Lung microvascular endothelial cell (primary cell): ENCODE measurements at places on chromosomes 5 and 9.
A peak's percentile ranks its signal among the peaks of the same experiment; 100 is the strongest.

GRCh38 chr5:139761057-139761450, 34.6 kb upstream of the PSD2 start:
- DNase-seq: no peak

GRCh38 chr5:9781275-9781674, 151.1 kb upstream of the TAS2R1 start:
- DNase-seq: no peak

- DNase-seq: peak; percentile 38
These were observed 46.2 kb upstream of the PWWP2A start for GRCh38 chr5:160165137-160166068.

DNA sequence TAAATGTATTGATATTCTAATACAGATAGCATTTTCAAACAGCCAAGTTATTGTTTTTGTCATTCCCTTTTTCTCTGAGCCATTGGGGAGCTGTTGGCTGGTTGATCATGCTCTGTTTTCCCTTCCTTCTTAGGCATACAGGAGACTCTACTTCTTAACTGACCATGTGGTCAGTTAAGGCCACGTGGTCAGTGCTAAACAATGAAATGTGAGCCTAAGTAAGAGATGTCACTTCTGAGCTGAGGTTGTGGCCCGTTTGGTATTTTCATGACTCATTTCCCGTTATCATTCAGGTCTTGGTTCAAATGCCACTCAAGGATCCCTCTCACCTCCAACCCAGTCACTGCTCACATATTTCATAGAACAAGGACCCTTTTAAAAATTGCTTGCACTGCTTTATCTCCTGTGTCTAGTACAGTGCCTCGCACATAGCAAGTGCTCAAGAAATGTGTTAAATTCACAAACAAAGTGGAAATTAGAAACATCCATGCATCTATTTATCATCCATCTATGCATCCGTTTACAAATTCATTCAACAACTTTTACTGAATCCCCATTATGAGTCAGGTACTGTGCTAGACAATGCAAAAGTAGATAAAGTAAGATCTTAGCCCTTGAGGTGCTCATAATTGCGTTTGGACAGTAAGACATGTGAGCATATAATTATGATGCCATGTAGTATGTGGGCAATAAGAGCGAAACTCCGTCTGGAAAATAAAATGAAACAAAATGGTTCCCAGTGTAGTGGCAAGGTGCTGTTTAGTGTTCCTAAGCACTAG, 50.7 kb downstream of the ARRDC3 start:
- peak; percentile 47 for DNase-seq

DNA sequence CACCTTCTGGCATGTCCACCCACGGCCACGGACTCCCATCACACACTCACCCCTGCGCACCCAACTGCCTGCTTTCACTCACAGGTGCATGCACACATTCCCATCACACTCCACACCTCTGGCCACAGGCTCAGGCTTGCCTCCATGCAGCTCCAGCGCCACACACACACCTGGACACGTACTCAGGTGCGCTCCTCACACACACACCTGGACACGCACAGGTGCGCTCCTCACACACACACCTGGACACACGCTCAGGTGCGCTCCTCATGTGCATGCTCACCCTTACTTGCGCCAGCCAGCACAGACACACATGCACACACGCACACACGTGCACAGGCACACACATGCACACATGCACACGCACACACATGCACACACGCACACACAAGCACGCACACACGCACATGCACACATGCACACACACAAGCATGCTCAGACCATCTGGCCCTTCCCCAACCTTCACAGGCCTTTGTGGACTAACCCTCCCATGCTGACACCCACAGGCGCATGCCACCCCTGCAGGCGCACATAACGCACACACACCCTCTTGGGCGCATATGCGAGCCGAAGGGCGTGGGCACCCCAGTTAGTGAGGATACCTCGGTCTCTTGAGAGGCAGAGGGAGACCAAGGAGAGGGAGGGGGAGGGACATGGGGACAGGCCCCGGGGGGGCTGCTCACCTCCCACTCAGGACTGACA, 8.3 kb downstream of the GRIN1 start:
- DNase-seq: no peak
